NCI-H226 (cell line): ENCODE measurements at places on chromosomes 7 and 10.

DNA sequence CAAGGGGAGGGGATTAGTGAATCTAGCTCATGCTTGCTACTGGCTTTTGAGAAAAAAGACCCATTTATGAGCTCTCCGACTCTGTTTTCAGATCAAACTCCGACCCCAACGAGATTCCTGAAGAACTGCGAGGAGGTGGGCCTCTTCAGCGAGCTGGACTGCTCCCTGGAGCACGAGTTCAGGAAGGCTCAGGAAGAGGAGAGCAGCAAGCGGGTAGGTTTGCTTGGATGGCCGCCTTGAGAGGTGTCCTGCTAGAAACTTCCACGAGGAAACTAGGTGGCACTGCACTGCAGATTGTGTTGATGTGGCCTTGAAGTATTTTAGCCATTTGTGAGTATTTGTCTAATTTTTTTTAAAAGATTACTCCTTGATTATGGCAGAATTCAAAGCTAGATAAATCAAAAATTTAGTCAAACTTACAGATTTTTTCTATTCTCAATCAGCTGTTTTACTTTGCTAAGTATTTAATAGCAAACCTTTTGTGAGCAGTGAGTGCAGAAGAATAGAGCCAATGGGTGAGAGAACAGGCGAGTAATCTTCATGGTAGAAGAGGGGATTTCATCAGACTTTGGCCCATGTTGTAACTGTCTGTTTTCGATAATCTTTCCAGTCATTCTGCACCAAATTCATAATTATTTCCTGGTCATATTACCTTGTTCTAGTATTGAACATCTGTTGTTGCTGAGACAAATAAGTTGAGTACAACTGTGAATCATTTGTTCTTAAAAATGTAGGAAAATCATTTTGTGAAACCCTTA is 95.4 kb downstream of the CREB5 start:
- DNase-seq = no peak

DNA sequence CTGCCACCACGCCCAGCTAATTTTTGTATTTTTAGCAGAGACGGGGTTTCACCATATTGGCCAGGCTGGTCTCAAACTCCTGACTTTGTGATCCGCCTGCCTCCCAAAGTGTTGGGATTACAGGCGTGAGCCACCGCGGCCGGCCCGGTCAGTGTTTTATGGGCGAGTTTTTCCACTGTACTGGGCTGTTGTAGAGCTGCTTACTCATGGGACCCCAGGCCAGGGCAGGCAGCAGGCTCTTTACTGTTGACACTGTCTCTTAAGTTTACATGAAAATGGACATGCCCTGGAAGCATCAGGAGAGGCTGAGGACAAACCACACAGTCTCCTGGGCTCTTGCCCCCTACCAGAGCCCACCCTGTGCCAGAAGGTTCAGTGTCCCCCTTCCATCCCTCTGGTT is 11.2 kb downstream of the NACAD start:
- no peak for DNase-seq

- DNase-seq = no peak
Observed at GRCh38 chr7:43198599-43199090, 86.2 kb downstream of the HECW1 start.

GRCh38 chr7:3089493-3089892 is 45.8 kb upstream of the CARD11 start:
- no peak for DNase-seq

DNA sequence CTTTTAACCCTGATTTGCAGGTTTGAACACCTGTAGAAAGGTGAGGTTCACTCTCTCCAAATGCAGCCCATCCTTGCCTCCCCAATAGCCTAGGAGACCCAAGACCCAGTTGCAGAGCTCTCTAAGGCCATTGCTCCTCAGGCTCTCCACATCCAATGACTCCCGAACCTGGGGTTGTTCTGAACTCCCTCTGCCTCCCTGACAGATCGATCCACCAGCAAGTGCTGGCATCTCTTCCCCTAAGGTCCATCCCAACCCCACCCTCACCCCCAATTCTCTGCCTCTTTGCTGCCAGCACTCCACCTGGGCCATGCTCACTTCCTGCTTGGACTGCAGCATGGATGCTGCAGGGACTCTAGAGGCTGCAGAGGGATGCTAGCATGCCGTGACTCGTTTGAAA is 19.3 kb upstream of the FAM170B start:
- DNase-seq = no peak

DNA sequence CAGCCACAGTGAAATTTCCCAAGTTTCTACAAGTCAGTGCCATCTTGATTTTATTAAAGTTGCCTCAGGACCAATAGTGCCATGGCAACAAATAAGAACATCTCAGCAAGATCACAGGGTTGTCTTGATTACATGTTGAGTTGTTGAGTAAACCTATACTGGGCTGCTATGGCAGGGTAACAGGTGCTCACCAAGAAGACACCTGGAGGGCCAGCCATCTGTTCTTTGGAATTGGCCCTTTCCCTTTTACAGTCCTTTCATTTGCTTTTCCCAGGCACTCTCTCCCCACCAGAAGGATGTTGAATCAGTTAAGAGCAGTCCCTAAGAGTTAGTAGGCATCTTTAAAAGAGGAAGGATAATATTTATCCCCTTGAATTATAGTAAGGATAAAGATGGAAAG is 582.0 kb downstream of the TNS3 start:
- DNase-seq = no peak
